ENCODE measurements at places on chromosomes 1 and 21.
A peak's percentile ranks its signal among the peaks of the same experiment; 100 is the strongest.

GRCh38 chr1:204360314-204360713 lies 585 bp upstream of the PLEKHA6 start:
- DNase-seq, result no peak

- no peak for DNase-seq
Observed at GRCh38 chr21:44391345-44392091, 38.1 kb downstream of the TRPM2 start.

DNA sequence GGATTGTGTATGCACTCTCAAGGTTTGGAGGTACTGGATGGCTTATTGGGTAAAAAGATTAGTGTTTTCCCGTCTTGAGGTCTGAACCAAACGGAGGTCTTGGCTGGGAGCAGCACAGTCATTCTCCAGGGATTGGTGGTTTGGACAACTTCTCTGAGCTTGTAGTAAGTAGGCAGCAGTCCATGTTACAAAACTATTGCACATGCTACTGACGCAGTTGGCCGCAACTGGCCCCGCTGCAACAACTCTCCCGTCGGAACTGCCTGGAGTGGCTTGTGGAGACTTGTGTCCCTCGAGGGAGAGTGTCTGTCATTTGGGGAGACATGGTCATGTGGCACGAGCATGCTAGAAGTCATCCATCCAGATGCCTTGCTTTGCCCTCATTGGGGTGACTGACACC lies 276.0 kb downstream of the TM2D1 start:
- DNase-seq, result peak; percentile 97

DNA sequence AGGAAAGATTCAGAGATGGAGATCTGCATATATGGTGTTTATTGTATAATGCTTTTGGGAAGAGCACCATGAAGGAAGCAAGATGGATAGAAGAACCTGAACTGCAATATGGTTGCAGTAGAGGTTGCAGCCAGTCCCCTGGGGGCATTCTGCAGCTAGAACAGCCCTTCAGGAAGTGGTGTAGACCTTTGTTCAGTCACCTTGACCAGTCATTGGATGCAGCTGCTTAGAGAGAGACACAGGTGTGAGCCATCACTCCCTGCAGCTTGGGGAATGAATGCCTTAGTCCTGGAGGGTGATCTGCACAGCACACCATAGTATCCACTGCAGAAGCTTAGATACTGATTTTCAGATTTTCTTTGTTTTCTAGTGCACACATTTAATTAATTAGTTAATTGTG lies 42.3 kb downstream of the NEK7 start:
- no peak for DNase-seq

DNA sequence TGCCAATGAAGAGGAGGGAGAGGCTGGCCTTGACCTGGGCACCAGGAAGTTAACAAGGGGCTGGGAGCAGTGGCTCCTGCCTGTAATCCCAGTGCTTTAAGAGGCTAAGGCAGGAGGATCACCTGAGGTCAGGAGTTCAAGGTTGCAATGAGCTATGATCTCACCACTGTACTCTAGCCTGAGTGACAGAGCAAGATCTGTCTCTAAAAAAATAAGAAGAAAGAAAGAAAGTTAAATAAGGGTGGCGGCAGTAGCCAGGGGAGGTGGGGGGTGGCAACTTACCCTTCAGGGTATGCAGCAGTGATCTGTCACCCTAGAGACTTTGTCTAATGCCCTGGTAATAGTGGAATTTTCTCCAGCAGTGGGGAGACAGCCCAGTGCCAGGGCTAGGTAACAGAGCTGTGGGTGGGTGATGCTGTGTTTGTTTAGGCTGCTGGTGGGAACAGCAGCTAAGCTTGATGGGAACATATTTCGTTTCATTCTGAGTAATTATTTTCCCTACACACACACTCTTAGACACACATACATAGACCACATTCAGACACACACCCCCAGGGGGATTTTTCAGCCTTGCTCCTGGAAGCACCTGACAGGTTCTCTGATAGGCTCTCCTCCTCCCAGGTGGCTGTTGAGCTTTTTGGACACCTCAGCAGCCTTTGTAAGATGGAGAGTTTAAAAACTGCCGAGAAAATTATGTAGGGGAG lies 11.3 kb upstream of the SYT6 start:
- no peak for DNase-seq

- no peak for DNase-seq
Observed at GRCh38 chr1:53482441-53483153, 23.4 kb downstream of the DMRTB1 start.

GRCh38 chr1:30744060-30744756 lies 13.4 kb downstream of the LAPTM5 start:
- DNase-seq, result no peak

DNA sequence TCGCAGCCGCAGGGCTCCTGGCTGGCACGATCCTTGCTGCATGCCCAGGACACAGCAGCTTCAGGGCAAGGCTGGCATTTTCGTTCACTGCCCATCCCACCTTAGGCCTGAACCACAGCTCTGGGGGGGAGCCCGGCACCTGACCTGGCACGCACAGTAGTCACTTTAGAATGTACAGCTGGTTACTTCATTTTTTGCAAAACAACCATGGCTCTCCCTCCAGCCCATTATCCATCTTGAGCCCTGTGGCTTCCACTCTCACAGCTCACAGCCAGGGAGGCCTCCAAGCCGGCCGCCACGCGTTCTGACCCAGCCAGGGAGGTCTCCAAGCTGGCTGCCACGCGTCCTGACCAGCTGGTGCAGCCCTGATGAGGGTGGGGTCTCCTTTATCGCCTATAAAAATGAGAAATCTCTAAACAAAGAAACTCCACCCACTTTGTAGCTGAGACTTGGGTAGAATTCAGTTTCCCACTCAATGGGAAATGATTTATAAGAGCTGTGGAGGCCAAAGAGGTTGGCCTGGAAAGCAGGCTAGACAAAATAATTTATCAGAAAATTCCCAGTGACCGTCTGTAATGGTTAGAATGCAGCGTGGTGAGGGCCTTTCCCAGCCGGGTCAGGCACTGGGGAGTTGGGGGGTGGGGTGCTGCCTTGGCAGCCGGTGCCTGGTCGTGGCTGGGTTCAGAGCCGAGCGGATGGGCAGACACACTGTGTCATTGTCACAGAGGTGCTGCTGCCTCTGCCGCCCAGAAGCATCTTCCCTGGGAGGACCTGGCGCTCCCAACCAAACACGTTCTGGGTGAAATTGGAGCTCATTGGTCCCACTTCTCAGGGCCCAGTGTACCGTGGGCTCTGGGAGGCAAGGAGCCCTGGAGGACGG lies 54.6 kb upstream of the ACTRT2 start:
- no peak for DNase-seq

DNA sequence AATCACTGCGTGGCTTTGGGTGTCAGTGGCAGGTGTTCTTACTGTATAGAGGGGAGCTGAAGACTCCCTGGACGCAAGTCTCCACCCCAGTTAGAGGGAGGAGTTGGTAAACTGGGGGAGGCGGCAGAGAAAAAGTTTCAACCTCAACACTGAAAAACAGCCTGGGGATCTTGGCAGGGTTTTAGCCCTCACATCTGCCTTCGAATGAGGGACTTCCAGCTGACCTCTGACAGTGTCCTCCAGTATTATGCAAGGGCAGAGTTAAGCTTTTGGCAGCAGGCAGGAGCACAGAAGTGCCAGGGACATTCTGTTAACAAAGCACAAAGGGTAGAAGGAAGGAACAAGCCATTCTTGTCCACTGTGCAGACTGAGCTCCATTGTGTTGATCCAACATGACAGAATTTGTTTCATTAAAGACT lies 41.2 kb upstream of the RAB4A start:
- no peak for DNase-seq

GRCh38 chr1:51341876-51342496 lies 11.6 kb upstream of the TTC39A start:
- no peak for DNase-seq

DNA sequence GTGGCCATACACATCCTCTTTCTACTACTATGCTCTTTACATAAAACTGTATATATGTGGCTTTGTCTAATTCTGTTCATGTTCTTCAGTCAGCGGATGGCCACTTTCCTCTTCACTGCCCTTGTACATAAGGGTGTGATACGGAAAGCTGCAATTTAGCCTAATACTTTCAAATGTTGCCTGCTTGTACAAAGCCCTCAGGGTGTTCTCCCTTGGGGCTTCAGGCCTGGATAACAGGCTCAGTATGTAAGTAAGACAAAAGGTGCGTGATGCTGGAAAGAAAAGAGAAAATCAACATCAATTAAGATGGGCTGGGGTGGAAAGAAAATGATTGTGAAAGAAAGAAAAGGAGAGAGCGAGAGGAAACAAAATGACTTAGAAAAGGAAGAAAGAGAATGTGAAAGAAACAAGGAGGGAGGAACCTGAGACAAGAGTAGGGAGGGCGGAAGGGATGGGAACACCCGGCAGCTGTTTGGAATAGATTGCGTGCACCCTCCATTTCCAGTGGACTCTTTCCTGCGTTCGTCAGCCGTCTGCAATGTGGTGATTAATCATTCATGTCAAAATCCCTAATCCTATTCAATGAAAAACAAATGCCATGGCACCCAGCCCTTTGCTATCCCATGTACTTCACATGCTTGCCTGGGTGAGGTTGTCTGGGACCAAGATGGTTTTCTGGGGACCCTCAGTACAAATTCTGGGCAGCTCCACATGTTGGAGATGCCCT lies 553.6 kb downstream of the NUF2 start:
- peak; percentile 84 for DNase-seq

- no peak for DNase-seq
Observed at GRCh38 chr1:238153939-238154338, 263.2 kb upstream of the ZP4 start.

GRCh38 chr1:184656221-184656620 lies 98.4 kb downstream of the EDEM3 start:
- DNase-seq, result no peak

GRCh38 chr1:190193508-190194115 lies 284.1 kb downstream of the BRINP3 start:
- no peak for DNase-seq

- DNase-seq, result no peak
Observed at GRCh38 chr1:5989731-5990271, 2.4 kb downstream of the NPHP4 start.

- DNase-seq, result peak; percentile 51
Observed at GRCh38 chr1:175319112-175319911, 126.7 kb upstream of the KIAA0040 start.

GRCh38 chr1:119219711-119220110 lies 79.3 kb upstream of the WARS2 start:
- no peak for DNase-seq

DNA sequence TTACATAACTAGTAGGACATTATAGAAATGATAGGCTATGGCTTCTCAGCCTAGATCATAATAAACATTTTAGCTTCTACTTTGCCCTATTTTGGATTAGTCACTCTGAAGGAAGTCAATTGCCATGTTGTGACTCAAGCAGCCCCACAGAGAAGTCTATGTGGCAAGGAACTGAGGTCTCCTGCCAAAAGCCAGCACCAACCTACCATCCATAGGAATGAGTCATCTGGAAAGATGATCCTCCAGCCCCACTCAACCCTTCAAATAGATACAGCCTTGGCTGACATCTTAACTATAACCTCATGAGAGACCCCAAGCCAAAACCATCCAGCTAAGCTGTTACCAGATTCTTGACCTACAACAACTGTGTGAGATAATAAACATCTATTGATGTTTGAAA lies 76.3 kb upstream of the BEND5 start:
- peak; percentile 90 for DNase-seq

- DNase-seq, result no peak
Observed at GRCh38 chr1:198047913-198048312, 108.9 kb upstream of the NEK7 start.

- no peak for DNase-seq
Observed at GRCh38 chr1:240309769-240310168, 218.1 kb downstream of the FMN2 start.

DNA sequence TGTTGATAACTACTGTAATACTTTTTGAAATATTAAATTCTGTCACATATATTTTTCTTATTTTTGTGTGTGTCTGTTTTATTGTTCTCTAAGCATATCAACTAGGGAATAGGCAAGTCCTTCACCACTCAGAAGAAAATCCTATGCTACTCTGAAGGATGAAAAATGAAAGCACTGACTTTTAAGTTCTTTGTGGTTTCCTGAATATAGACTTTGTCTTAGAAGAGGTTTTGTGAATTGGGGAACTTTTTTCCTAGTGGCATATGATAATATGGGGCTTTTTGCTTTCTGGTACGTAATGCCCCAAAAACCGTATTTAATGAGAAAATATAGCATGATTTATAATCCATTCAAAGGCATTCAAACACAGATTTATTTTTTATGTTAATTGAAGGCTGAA lies 136.0 kb downstream of the SNX7 start:
- DNase-seq, result no peak

GRCh38 chr1:119440721-119441307 lies 25.9 kb downstream of the HSD3B2 start:
- no peak for DNase-seq

GRCh38 chr1:173429471-173430402 lies 47.4 kb upstream of the PRDX6 start:
- peak; percentile 88 for DNase-seq

DNA sequence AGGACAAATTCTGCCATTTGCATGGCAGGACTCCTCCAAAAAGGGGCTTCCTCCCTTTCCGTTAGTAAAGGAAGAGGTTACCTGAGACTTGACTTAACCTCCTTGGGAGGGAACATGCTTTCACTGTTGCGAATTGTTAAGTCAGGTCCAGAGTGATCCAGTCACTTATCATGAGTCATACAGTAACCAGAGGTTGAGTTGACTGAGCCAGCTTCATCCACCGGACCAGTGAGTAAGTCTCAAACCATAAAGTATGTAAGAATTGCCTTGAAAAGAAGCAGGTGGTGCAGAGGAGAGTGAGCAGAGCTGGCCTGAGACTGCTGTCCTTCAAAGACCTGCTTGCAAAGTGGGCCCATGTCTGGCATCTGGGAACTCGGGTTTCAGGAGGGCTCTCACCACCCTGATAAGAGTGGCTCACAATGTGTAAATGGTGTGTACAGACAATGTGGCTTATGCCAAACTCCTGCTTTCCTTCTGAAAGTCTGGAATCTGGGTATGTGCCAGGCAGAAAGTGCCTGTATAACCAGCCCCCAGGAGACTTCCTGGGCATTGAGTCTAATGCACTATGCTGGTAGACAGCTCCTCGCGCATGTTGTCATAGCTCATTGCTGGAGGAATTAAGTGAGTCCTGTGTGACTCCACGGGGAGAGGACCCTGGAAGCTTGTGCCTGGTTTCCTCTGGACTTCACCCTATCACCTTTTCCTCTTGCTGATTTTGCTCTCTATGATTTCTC lies 84.3 kb upstream of the KLHDC7A start:
- no peak for DNase-seq

DNA sequence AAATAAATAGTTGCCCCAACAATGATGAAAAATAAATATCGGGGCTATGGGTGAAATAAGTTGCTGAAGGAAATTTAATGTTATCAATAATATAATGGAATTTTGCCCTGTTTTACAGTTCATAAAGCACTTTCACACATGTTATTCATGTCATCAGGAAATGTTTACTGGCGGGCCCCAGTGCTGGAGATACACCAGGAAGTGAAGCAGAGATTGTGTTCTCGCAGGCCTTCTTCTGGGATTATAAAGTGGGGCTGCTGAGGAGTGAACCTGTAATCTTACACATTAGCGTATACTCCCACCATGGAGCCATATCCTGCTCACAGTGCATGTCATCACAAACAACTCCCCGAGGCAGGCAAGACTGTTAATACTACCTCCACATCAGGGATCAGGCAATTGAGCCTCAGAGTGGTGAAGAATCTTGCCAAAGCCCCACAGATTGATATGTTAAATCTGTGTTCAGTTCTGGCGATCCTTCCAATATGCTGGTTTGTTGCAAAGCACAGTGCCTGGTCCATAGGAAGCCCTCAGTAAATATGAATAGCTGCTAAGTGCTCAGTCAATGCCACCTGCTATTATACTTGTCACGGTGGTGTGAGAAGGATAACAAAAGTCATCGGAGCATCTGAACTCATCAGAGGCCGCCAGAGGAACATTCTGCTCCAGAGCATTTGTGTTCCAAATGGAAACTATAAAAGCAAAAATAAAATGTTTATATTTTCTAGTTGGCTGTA lies 104.4 kb upstream of the UBE2U start:
- DNase-seq, result no peak

All from stromal cell of bone marrow (primary cell).